Trophoblast cell (in vitro differentiated cells and primary cell): ENCODE measurements at places on chromosomes 2 and 18.

DNA sequence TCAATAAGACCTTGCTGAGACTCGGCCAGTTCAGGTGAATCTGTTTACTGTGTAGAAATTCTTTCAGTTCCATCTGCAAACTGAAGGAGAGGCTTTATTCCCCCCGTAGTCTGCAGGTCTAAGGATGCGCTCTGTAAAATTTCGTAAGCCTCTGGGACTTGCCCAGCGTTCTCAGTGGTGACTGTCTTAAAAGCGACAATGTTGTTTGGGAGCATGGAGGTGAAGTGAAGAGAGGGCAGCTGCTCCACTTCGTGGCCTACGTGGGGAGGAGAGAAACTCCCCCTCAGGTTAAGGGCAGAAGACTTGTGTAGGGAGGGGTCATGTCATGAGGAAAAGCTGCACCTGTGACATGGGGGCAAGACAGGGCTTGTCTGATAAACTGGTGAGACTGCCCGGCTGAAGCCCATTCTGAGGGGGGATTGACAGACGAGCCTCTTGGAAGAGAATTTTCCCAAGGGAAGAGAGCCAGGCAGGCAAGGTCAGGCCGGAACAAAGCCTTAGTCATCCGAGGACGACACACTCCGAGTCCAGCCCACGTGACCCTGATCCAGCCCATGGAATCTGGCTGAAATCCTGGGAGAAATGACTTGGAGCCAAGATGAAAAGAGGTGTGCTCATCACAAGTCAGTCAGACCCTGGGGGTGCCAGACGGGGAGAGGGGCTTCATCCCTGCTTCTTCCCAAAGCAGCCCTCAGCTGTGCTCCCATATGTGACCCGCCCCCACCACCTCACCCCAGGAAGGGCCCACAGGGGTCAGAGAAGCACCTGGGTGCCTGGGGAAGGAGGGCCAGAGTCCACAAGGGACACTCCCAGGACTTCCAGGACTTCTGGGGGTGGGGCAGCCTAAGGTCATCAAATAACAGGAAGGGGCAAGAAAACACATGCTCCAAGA is 88.5 kb upstream of the SH3BP4 start:
- H3K4me3 ChIP-seq, result no peak overlapping the region
- H3K4me1 ChIP-seq, result peaks cover 19% of the 10 kb centered on the region
- DNase-seq, result peak; percentile 56
- no peaks in the 10 kb centered on the region for H3K27me3 ChIP-seq

GRCh38 chr2:104923665-104924064 is 69.8 kb downstream of the POU3F3 start:
- H3K27ac ChIP-seq, result no peak overlapping the region
- H3K4me3 ChIP-seq, result no peak overlapping the region
- no peaks in the 10 kb centered on the region for H3K27me3 ChIP-seq

DNA sequence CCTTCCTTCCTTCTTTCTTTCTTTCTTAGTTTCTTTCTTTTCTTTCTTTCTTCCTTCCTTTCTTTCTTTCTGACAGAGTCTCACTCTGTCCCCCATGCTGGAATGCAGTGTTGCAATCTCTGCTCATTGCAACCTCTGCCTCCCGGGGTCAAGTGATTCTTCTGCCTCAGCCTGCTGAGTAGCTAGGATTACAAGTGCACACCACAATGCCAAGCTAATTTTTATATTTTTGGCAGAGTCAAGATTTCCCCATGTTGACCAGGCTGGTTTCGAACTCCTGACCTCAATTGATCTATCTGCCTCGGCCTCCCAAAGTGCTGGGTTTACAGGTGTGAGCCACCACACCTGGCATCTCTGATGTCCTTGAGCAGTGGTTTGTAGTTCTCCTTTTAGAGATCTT is 48.5 kb downstream of the IL1R2 start:
- H3K27me3 ChIP-seq, result no peaks in the 10 kb centered on the region
- peak overlapping the region; percentile 29 for H3K27ac ChIP-seq
- peaks cover 9% of the 10 kb centered on the region for H3K4me1 ChIP-seq
- DNase-seq, result no peak

GRCh38 chr2:232120911-232121310 is 159.4 kb downstream of the DIS3L2 start:
- H3K36me3 ChIP-seq, result no peaks in the 10 kb centered on the region
- no peak overlapping the region for H3K4me3 ChIP-seq
- DNase-seq, result no peak
- no peaks in the 10 kb centered on the region for H3K4me1 ChIP-seq
- no peaks in the 10 kb centered on the region for H3K27me3 ChIP-seq
- H3K27ac ChIP-seq, result no peak overlapping the region

DNA sequence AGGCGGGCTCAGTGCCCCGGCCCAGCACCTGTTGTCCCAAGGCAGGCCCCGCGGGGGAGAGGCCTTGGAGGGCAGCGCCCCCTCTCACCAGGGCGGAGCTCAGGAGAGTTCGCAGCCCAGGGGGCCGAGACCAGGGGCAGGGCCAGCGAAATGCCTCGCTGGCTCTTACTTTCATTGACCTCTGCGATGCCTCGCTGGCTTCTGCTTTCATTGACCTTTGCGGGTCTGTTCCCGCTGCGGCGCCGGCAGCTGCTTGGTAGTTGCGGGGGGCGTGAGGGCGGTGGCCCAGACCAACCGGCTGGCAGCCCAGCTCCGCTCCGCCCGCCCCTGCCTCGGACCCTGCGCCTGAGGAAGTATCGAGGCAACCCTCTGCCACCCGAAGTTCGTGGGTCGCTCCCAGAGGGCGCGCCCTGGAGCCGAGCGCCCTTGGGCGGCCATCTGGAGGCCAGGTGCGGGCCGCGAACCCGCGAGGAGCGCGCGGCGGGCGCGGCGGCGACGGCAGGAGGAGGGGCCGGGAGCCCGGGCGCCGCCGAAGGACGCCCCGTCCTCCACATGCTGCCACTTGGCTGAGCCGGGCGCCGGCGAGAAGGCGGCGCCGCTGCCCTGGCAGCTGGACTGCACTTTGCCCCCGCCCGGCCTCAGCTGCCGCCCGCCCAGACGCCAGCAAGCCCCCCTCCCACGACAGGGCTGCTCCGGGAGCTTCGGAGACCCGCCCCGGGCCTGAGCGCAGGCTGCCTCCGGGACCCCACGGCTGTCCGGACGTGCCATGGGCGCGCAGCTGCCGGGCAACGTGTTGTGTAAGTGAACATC is 118.0 kb upstream of the MSTN start:
- H3K36me3 ChIP-seq, result no peaks in the 10 kb centered on the region
- peak overlapping the region; percentile 79 for H3K4me3 ChIP-seq
- H3K27ac ChIP-seq, result no peak overlapping the region

DNA sequence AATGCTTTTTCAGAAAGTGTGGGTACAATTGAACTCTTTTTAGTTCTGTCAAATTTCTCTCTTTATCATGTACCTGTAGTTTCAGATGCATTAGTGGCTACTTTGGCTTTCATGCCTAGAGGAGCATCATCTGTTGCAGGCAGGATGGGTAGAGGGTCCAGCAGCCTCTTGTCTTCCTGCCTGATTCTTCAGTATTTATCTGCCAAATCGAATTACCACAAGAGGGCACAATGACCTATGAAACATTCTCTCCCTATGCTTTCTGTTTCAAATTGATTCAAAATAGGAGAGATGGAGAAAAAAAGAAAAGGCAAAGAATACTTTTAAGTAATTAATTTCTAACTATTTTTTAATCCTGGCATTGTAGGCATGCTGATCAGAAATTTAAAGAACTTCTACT is 477.2 kb downstream of the TRIB2 start:
- H3K27ac ChIP-seq, result no peak overlapping the region
- H3K4me1 ChIP-seq, result no peaks in the 10 kb centered on the region
- no peak overlapping the region for H3K4me3 ChIP-seq
- peak; percentile 40 for DNase-seq

DNA sequence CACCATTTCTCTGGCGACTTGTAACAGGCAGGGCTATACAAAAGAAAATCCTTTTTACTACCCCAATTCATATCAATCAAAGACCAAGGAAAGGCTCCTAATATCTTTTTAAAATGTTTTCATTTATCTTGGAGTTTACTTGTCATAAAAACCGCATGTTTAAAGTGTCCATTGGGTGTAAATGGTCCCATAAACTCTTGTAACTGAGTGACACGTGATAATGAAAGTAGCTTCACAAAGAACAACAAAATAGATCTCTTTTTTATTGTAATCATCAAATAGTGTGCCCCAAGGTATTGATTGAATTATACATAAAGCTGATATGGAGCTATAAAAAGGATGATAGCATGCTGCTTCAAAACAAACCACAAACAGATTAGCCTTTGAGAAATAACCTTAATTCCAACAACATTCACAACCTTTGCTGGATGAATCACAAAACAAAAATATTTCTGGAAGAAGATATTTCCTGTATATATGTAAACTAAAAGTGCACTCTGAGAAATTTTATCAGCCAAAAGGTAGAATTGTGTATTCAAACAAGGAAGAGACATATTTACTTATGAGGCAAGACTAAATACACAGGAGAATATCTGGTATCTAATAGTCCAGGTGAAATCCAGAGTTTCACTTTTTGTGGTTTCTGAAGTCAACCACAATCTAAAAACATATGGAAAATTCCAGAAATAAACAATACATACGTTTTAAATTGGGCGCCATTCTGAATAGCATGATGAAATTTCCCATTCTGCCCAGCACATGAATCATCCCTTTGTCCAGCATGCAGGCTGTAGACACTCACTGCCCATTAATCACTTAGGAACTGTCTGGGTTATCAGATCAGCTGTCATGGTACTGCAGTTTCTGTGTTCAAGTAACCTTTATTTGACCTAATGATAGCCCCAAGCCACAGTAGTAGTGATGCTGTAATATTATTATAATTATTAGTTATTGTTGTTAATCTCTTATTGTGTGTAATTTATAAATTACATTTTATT is 237.5 kb downstream of the PIK3C3 start:
- no peak overlapping the region for H3K27ac ChIP-seq
- no peaks in the 10 kb centered on the region for H3K36me3 ChIP-seq

DNA sequence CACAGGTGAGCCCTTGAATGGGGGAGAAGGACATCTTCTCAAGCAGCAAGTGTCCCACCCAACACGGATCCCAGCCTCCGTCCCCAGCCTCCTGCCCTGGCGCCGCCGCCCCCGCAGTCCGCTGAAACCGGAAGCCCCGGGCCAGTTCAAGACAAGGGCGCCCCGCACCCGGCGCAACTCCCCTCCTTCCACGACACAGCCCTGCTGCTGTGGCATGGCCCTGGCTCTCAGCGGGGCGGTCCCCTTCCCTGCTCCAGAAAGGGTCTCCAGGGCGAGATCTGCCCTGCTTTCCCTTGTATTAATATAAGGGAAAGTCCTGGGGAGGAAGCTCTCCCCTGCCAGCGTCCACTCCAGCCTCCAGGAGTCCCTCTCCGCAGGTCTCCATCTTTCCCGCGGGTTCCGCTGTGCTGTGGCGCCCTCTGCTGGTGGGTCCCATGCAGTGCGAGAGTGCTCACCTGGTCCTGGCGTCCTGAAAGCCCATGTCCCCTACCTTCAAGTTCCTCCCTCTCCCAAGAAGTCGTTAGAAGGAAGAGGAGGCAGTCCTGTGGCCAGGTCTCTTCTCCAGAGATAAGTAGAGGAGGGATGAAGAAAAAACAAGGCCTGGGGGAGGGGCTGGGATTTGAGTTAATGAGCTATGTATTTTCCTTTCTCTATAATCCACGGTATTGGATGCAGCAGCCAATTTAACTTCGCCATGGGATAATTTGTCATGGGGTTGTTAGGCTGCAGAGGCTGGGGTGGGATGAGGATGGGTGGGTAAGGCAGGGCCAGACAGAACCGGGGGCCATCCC is 176.0 kb downstream of the SMAD2 start:
- DNase-seq, result peak; percentile 78
- no peaks in the 10 kb centered on the region for H3K36me3 ChIP-seq
- no peak overlapping the region for H3K4me3 ChIP-seq
- no peak overlapping the region for H3K27ac ChIP-seq

DNA sequence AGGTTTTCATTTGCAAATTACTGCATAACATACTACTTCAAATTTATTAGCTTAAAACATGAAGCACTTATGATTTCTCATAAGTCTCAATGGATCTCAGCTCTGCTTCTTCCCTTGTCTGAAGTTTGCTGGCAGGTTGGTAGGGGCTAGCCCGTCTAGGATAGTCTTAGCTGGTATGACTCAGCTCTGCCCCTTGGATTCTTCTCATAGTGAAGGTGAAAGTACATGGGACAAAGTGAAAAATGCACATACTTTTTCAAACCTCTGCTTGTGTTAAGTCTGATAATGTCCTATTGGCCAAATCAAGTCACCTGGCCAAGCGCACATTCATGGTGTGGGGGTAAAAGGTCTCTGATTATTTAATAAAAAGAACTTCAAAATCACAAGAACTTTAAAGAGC is 184.8 kb upstream of the VWC2L start:
- no peak overlapping the region for H3K4me3 ChIP-seq
- DNase-seq, result no peak
- no peak overlapping the region for H3K27ac ChIP-seq
- no peaks in the 10 kb centered on the region for H3K27me3 ChIP-seq
- no peaks in the 10 kb centered on the region for H3K36me3 ChIP-seq

DNA sequence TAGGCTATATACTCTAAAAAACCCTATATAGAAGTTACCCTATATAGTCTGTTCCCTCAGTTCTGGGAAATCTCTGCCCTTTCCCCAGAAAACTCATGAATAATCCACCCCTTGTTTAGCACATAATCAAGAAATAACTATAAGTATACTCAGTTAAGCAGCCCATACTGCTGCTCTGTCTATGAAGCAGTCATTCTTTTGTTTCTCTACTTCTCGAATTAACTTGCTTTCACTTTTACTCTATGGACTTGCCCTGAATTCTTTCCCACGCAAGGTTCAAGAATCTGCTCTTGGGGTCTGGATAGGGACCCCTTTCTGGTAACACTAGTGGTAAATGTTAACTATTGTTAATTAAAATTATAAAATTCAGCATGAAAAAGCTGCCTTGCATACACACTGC is 17.4 kb upstream of the AP1S3 start:
- H3K4me3 ChIP-seq, result no peak overlapping the region
- DNase-seq, result no peak
- H3K27ac ChIP-seq, result no peak overlapping the region
- peaks cover 2% of the 10 kb centered on the region for H3K4me1 ChIP-seq
- H3K27me3 ChIP-seq, result no peaks in the 10 kb centered on the region

- H3K36me3 ChIP-seq, result no peaks in the 10 kb centered on the region
- H3K4me1 ChIP-seq, result no peaks in the 10 kb centered on the region
- no peak overlapping the region for H3K4me3 ChIP-seq
- no peak for DNase-seq
- no peaks in the 10 kb centered on the region for H3K27me3 ChIP-seq
These were observed 6.0 kb downstream of the UGT1A6 start for GRCh38 chr2:233698740-233699139.

- no peak for DNase-seq
- no peaks in the 10 kb centered on the region for H3K4me1 ChIP-seq
- H3K4me3 ChIP-seq, result no peak overlapping the region
- no peaks in the 10 kb centered on the region for H3K36me3 ChIP-seq
These were observed 52.0 kb upstream of the COL3A1 start for GRCh38 chr2:188922191-188922590.

DNA sequence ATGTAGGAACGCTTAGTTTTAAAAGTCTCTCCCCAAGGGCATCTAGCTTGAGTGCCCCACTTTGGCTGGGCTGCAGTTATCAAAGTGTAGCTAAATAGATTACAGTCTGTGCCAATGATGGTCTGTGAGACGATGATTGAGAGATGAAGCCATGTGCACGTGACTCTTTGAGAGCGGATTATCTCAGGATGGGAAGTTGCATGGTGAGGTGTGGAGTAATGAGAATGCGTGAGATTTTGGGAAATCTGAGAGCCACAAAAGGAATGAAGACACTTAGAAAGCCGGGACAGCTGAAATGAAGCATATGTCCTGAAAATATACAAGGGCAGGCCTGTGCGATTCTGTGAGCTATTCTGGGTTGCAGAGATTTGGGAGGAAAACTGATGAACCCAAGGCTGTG is 370.0 kb downstream of the TGIF1 start:
- DNase-seq, result no peak
- H3K27me3 ChIP-seq, result no peaks in the 10 kb centered on the region
- no peaks in the 10 kb centered on the region for H3K4me1 ChIP-seq
- H3K4me3 ChIP-seq, result no peak overlapping the region
